ENCODE measurements at places on chromosomes 7 and 10. TPM values are rescaled to one million over a fixed set of nuclear protein-coding genes. Genes with fewer than 3 reads are reported as not detected.

Gene SNCG
- total RNA-seq = 16.2 TPM

Gene ITGA8
- 0.94 TPM for total RNA-seq

Gene ELFN1
- total RNA-seq = 0.93 TPM

Gene PTTG1IP2
- total RNA-seq = not detected

Gene SPRN
- total RNA-seq = 2.1 TPM

Gene RHOBTB1
- 9.2 TPM for total RNA-seq

Gene SLC26A4
- 0.17 TPM for total RNA-seq

Gene VWDE
- total RNA-seq = not detected

Gene CRTAC1
- total RNA-seq = not detected

Gene FAM241B
- total RNA-seq = not detected

Gene AGK
- 15.4 TPM for total RNA-seq

Gene HOXA2
- total RNA-seq = 6.4 TPM

Gene OR2A5
- not detected for total RNA-seq

Gene ATP6V0A4
- total RNA-seq = 0.58 TPM

Gene LRGUK
- total RNA-seq = under 0.01 TPM

Gene AKR1B15
- total RNA-seq = not detected

Gene TMEM209
- total RNA-seq = 7.5 TPM

Gene MPP7
- total RNA-seq = not detected

Gene GPR141
- not detected for total RNA-seq

Gene ARPC1A
- 172 TPM for total RNA-seq

Gene ASB10
- not detected for total RNA-seq

Gene SPDYE5
- not detected for total RNA-seq

Gene AP1S1
- total RNA-seq = 88.0 TPM

Gene SLC16A12
- total RNA-seq = 16.1 TPM

Gene KCTD7
- total RNA-seq = 9.0 TPM

Gene FEZF1
- not detected for total RNA-seq

Gene FOXP2
- total RNA-seq = 3.3 TPM

Gene WNT8B
- not detected for total RNA-seq

Gene TMEM140
- 0.47 TPM for total RNA-seq

Gene MIOS
- 19.8 TPM for total RNA-seq

Gene TLX1
- total RNA-seq = not detected

Data from pericardium fibroblast (primary cell).